NCI-H2029 treated with DMSO at 0.1 percent for 48 hours (cell line): ENCODE measurements at places on chromosomes 16 and 17.

DNA sequence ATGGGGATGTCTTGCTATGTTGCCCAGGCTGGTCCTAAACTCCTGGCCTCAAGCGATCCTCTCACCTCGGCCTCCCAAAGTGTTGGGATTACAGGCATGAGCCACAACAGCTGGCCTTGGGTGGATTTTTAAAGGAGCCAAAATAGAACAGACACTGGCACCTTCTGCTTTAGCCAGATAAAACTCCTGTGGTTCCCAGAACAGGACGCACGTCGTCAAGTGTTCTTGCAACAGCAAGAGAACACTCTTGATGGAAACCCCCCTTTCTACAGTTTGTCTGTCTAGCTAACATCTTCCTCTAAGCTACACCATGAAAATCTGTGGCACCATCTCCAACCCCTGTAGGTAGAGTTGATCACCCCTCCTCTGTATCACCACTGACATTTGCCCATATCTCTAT, 122.6 kb downstream of the NPIPB5 start:
- DNase-seq: no peak

GRCh38 chr17:74712301-74712700, 422 bp downstream of the CD300LF start:
- DNase-seq: no peak

DNA sequence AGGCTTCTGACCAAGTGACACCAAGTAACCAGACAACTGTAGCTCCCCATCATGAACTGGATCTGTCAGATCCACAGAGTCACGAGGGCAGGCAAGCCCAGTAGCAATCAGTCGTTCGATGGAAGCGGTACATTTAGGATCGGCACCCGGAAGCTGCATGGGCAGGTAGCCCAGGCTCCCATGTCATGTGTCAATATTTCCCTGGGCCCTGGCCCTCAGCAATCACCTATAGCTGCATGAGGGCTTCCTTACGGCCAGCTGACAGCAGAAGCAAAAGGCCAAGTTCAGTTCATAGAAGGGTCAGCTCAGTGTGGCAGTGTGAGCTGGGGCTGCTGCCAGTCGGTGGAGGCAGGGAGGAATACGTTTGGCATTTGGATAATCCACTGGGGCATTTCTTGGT, 31.8 kb downstream of the MRPS23 start:
- DNase-seq: no peak

GRCh38 chr17:50052822-50053653, 2.9 kb upstream of the ITGA3 start:
- no peak for DNase-seq

GRCh38 chr16:12225806-12226465, 249.4 kb downstream of the SNX29 start:
- DNase-seq: peak; percentile 22

DNA sequence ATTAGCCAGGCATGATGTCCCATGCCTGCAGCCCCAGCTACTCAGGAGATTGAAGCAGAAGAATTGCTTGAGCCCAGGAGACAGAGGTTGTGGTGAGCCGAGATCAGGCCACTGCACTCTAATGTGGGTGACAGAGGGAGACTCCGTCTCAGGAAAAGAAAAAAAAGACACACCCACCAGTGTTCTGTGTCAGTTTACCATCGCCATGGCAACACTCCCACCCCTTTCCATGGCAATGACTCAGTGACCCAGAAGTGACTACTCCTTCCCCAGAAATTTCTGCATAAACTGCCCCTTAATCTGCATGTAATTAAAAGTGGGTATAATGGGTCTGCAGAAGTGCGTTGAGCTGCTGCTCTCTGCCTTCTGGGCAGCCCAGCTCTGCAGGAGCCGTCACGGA, 4.0 kb upstream of the ZC3H18 start:
- no peak for DNase-seq

- no peak for DNase-seq
These were observed 429.4 kb upstream of the MAF start for GRCh38 chr16:80029761-80030481.

GRCh38 chr16:57084996-57085395, 7.4 kb upstream of the CPNE2 start:
- no peak for DNase-seq

DNA sequence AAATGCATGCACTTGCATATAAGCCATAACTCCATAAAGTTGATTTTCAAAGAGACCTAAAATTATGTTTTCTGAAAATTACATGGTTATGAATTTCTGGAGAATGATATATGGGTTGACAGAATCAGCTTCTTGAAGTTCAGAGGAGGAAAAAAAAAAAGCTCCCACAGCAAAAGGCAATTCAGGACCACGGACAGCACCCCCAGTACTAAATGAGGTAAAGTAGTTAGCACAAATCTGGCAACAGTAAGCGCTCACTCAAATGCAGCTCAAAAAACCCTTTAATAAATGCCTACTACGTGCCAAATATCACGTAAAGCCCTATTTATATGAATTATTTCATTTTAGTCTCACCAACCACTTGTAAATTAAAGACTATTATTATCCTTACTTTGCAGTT, 135.2 kb downstream of the SHISA9 start:
- DNase-seq: no peak

GRCh38 chr17:3935140-3935542, 18.9 kb upstream of the P2RX1 start:
- DNase-seq: no peak

DNA sequence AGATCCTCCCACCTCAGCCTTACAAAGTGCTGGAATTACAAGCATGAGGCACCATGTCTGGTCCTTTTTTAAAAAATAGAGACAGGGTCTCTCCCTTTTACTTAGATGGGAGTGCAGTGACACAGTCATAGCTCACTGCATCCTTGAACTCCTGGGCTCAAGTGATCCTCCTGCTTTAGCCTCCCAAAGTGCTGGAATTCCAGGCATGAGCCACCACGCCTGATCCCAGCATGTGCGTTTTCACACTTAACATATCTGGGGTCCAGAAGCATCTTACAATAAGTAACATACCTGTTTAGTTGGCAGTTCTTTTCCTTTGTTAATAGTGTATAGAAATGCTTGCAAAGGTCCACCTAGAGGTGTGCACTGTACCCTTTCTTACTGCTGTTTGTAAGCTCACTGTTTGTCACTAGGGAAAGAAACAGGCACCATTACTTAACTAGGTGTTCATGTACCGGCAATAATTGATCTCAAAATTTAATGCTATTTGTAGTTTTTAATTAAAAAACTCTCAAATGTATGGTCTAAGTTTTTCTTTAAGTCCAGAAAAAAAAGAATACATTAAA, 221.7 kb downstream of the RPTOR start:
- no peak for DNase-seq

DNA sequence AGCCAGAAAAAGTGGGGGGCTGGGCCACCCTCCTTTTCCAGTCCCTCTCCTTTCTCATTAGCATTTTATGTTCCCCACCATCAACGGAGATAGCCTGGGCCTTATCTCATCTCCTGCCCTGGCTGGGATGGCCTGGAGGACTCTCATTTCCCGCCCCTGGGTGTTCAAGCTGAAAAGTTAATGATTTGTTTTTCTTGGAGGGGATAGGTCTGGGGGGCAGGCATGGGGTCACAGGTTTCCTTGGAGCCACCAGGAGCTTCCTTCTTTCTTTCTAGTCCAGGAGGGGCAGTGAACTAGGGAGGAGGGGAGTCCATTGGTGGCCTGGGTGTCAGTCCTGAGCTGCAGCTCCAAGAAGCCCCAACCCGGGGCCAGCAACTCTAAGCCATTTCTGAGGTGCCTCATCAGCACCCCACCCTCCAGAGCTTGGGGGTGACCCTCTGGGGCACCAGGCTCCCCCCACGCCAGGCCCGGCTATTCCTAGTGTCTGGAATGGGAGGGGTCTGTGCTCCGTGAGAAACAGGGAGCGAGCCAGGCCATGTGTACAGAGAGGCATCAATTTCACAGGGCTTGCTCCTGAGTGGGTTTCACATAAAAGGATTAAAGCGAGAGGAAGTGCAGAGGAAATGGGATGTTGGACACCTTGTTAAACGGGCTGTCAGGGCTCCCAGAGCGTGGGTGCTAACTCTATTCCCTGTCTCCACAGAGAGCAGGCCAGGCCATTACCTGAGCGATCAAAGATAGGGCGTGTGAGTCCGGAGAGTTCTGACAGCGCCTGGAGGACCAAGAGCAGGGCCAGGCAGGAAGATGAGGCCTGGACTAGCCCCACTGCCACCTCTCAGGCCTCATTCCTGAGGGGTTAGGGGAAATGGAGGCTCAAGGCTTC, 90.6 kb upstream of the LHX1 start:
- DNase-seq: no peak

DNA sequence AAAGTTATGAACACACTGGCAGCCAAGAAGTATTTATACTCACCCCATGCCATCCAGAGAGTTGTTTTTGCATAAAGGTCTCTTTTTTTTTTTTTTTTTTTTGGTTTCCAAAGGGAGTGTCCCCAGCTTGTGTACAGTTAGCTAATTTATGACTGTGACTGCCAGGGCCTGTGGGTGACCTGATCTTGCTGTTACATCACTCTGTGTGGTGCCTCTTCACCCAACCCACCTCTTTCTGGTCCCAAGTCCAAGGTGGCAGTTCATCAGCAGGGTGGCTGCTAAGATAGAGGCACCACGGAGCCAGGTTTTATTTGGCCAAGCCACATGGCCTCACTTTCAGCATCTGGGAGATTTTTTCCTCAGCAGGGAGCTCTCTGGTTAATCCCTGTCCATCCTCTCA, at the start of gene NOS2:
NOS2 (minus strand) TSS at position 8 of the 400 bp plus-strand sequence. CDS start 1,720 bp downstream, outside the sequence.
- DNase-seq: no peak
